ENCODE measurements at places on chromosomes 5 and 9. TPM values are rescaled to one million over a fixed set of nuclear protein-coding genes. Genes with fewer than 3 reads are reported as not detected.

DNA sequence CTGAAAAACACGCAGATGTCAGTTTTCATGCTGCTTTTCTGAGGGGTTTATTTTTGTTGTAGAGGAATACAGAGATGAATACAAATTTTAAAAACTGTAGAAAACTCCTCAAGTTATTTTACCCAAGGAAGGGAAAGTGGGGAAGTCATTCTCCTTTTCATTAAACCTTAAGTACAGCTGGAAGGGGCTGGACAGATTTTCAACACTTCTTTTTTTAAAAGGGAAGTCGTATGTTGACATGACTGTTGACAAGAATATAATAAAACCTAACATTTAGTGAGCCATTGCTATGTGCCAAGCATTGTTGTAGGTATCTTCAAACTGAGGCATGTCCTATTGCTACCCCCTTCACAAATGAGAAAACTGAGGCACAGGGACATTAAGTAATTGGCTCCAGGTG, 235.7 kb upstream of the ELL2 start:
- no peak for DNase-seq

GRCh38 chr5:57887851-57888621, 405.4 kb upstream of the ACTBL2 start:
- DNase-seq = peak; percentile 23

Gene CXCL14
- not detected for polyA plus RNA-seq

- no peak for DNase-seq
Observed at GRCh38 chr5:133749331-133749985, 137.1 kb upstream of the FSTL4 start.

Gene SLC31A2
- polyA plus RNA-seq = 10.2 TPM

DNA sequence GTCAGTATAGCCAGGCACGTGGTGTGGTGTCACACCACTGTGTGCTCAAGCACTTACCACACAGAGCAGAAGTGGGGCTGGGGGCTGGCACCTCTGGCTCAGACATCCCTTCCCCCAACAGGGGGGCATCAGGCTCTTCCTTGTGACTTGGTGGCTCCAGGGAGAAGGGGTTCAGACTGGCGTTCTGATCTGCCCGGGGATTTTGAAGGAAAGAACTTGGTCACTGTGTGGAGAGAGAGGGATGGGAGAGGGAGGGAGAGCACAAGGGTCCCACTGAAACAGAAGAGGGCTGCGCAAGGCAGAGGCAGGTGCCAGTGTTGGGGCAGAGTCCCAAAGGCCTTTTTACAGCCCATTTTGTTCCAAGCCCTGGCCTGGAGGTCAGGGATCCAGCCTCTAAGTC, 109.7 kb upstream of the ALDH1B1 start:
- DNase-seq = no peak

DNA sequence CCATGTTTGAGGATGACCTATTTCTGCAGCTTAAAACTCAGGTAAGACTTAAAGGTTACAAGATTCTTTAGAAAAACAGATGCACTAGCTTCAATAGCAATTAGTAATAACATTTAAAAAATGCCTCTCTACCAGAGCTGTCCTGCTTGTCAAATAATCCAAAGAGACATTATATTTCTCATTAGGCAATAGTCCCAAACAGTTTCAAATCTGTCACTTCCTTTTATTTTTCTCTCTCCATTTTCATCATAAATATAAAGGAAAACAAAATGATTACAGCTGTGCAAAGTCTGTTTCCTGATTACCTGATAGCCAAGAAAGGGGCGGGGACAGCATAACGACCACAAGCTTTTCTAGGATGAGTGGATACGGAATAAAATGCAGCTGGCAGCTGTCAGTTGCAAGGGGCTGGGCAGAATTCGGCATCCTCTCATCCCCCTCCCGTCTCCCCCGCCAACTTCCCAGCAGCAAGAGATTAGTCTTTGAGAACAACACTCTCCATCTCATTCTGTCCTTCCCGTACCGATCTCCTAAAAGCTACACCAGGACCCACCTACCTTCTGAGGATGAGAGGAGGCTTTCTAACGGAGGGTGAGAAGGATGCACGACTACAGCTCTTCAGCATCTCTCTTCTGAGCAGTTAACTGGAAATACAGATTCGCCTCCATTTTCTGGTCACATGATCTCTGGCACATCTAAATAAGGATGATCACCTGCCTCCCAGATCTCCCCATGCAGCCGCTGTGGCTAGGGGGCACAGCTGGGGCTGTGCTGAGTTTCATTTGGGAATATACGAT, 72.5 kb upstream of the PCA3 start:
- no peak for DNase-seq

DNA sequence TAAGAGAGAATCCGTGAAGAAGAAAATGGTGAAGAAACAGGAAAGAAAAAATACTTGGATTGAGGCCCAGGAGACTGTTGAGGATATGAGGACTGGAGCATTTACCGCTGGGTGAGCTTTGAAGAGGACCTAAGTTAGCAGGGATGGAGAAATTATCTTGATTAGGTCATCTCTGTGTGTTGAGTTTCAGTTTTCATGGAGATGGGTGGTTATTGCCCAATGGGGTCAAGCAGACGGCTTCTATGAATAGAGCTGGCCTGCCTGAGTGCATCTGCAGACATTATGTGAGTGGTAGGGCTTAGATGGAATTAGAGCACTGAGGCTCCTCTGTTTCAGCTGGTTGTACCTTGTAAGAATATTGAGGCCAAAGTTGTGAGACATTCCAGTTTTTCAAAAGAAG, 245.4 kb upstream of the FBXL7 start:
- DNase-seq = no peak

Gene MLLT3
- polyA plus RNA-seq = 12.6 TPM

Data from HepG2 (cell line).